ENCODE measurements at places on chromosomes 1 and 21.

GRCh38 chr21:42291751-42292562 lies 23.3 kb downstream of the TFF3 start:
- DNase-seq: no peak

DNA sequence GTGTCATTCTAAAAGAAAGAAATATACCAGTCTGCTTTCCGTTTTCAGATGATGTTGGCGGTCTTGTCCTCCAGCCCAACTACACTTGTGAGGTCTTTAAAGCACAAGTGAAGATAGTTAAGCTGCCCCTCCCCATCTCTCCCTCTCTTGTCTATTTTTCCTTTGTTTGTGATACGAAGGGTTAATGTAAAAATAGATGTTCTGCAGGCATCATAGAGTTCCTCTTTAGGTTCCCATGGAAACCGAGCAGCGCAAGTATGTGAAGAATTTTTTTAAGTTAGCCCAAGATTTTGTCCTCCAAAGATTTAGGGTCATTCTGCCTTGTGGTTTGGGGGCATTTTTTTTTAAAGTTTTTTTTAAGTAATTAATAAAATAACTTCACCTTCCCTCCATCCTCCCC lies 232.4 kb upstream of the AJAP1 start:
- DNase-seq: no peak

- peak; percentile 21 for DNase-seq
Measured at GRCh38 chr1:116817582-116818064, 63.4 kb downstream of the CD2 start.

GRCh38 chr1:66500301-66500700 lies 33.7 kb upstream of the SGIP1 start:
- DNase-seq: no peak

DNA sequence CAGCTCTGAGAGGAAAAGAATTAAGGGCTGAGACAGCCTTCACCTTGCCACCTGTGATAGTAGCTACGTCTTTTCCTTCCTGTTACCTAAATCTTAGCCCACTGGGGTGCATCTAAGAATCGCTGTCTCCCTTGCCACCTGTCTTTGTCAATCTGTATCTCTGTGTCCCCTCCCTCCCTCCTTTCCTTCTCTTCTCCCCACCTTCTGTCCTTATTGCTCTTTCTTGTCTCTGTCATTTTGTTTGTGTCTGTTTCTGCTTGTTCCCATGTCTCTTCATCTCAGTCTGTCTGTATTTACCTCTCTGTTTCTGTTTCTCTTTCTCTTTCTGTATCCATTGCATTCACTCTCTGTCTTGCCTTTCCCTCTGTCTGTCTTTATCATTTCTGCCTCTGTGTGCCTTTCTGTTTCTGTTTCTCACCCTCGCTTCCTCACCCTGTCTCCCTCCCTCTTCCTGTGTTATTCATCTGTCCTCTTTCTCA lies 30.2 kb downstream of the SLC22A15 start:
- DNase-seq: no peak

DNA sequence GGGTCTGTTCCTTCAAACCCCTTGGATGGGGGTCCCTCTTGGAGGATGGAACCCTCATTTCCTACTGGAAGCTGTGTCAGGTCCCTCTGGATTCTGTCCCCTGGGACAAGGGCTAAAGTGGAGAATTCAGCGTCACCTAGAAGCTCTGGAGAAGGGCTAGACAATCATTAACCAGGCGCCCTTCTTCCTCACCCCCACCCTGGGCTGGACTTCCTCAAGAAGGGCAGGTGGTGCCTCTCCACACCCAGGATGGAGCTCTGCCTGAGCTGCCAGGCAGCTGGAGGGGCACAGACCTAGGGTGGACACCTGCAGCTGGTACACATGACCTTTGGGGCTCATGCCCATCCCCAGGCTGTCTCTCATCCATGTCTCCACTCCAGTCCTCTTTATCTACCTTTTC lies 3.6 kb downstream of the CELF3 start:
- DNase-seq: no peak

GRCh38 chr1:87132284-87132870 lies 196.3 kb upstream of the LMO4 start:
- no peak for DNase-seq

DNA sequence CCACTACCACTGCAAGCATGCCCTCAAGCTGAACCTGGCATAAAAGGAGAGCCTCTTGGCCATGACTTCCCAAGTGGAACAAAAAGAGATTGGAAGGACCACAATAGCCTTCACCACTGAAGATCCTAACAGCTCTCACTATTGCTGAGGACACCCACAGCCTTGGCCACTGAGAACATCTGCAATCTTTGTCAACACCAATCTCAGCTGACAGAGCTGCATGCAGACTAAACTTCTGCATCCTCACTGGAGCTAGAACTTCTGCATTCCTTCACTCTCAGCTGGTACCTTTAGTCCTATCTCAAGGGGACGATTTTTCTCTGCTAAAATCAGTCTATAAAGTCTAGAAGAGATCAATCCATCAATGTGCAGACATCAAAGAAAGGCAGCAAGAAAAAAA lies 8.3 kb upstream of the FCRL2 start:
- DNase-seq: no peak

- no peak for DNase-seq
Measured at GRCh38 chr1:1091344-1092148, 17.4 kb upstream of the RNF223 start.

DNA sequence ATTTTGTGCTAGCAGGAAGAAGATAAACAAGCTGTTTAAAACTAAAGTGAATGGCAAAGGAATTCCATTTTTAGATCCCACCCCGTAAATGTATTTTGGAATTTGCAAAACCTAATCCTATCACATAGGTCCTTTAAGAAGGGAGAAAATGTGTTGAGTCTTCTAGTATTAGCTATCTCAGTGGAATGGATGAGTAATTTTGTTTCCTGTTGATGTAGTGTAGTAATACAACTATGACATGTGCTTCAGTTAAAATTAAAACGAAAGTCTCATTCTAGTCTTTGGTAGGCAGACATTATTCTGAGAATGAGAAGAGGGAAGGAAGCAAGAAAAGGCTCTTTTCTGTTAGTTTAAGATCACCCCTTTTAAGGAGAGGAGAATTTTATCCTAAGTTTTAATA lies 265.9 kb upstream of the C1orf105 start:
- DNase-seq: peak; percentile 39

- DNase-seq: no peak
Measured at GRCh38 chr1:164709541-164710278, 150.7 kb downstream of the PBX1 start.

DNA sequence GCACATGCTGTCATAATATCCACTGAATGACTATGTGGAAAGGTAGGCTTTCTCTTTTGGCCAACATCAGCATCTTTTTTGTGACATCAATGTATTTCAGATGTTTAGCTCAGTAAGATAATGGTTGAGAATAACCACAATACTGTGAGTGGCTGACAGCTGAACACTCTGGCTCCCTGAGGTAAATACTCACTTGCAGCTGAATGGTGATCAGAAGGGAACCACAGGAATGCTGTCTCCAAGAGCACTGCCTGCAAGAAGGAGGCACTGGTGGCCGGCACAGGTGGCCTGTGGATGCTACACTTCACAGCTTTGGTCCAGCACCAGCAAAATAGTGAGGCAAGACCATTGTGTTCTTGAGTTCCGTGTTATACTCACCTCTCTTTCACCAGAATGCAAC lies 118.7 kb upstream of the PPM1J start:
- DNase-seq: no peak

GRCh38 chr21:16572032-16572431 lies 842.2 kb downstream of the USP25 start:
- DNase-seq: no peak

- DNase-seq: peak; percentile 10
Measured at GRCh38 chr1:14055442-14056223, 355.6 kb downstream of the PRDM2 start.

DNA sequence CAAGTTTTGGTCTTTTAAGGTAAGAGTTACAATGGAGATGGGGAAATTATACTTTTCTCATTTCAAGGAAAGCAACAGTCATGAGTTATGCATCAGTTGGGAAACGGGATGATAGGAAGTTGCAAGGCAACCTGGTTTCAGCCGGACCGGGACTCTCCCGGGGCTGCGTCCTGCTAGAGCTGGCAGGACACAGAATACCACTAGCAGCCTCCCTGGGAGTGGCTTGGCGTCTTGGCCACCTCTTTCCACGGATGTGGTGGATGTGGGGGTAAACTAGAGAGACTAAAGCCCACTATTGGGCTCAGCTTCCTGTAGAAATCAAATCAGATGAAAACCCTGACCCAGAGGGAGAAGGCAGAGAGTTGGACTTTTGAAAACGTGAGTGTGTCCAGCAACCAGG lies 71.9 kb downstream of the ADARB1 start:
- no peak for DNase-seq
